ENCODE measurements at places on chromosomes 6 and 20.

DNA sequence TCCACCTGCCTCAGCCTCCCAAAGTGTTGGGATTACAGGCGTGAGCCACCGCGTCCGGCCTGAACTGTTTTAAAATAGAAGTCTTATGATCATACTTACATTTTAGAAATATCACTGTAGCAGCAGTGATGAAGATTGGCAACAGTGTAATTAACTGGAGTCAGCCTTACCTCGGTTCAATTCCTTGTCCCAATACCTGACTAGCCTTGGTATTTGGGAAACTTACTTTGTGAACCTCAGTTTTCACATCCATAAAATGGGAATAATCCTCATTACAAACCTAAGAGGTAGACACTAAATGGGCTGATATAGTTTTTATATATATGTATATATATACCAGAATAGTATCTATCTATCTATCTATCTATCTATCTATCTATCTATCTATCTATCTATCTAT is 19.3 kb downstream of the PHF20 start:
- no peak for DNase-seq

- no peak for DNase-seq
These were observed 295.5 kb upstream of the ADGRB3 start for GRCh38 chr6:68339488-68340131.

DNA sequence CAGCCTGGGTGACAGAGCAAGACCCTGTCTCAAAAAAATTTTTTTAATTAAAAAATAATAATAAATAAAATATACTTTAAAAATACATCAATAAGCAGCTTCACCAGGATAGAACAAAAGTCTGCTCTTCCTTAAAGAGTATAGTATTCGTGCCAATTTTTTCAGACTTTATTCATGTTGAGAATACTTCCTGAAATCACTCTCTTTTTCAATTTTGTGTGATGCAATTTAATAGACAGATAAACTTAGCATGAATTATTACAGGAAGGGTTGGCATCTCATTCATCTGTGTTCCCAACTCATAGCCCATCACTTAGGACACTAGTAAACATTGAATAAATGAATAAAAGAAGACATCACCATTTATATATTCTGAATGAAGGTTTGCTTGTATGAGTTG is 52.4 kb downstream of the IPCEF1 start:
- no peak for DNase-seq

GRCh38 chr20:9353180-9353915 is 161.0 kb upstream of the LAMP5 start:
- DNase-seq = no peak

DNA sequence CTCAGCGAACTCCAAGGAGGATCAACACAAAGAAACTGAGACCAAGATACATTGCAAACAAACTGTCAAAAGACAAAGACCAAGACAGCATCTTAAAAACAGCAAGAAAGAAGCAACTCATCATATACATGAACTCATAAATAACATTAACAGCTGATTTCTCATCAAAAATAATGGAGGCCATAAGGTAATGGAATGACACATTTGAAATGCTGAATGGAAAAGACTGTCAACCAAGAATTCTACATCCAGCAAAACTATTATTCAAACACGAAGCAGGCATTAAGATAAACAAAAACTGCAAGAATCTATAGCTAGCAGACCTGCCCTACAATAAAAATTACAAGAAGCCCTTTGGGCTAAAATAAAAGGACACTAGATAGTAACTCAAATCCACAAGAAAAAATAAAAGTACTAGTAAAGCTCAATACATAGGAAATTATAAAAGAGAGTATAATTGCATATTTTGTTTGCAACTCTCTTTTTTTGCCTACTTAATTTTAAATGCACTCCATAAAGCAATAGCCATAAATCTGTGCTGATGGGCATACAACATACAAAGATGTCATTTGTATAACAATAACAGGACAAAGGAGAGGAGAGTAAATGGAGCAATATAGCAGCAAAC is 37.9 kb upstream of the FOXF2 start:
- no peak for DNase-seq

DNA sequence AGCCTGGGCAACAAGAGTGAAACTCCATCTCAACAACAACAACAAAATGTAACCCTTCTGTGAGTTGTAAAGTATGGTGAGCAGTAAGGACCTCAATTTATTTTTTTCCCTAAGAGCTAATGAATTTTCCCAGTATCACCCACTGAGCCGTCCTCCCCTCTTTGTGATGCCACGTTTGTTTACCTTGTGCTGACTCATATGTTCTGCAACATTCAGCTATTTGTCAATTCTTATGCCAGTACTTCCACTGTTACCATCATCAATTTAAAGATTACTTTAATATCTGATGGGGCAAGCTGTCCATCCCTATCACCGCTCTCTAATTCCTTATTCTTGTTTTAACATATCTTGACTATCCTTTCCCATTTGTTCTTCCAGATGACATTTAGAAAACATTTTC is 37.5 kb downstream of the MAK start:
- DNase-seq = no peak

GRCh38 chr6:160437775-160438174 is 89.6 kb downstream of the SLC22A3 start:
- DNase-seq = no peak

- no peak for DNase-seq
These were observed 608.4 kb downstream of the HDGFL1 start for GRCh38 chr6:23177806-23178205.

GRCh38 chr20:19070026-19070425 is 142.4 kb upstream of the SLC24A3 start:
- no peak for DNase-seq

DNA sequence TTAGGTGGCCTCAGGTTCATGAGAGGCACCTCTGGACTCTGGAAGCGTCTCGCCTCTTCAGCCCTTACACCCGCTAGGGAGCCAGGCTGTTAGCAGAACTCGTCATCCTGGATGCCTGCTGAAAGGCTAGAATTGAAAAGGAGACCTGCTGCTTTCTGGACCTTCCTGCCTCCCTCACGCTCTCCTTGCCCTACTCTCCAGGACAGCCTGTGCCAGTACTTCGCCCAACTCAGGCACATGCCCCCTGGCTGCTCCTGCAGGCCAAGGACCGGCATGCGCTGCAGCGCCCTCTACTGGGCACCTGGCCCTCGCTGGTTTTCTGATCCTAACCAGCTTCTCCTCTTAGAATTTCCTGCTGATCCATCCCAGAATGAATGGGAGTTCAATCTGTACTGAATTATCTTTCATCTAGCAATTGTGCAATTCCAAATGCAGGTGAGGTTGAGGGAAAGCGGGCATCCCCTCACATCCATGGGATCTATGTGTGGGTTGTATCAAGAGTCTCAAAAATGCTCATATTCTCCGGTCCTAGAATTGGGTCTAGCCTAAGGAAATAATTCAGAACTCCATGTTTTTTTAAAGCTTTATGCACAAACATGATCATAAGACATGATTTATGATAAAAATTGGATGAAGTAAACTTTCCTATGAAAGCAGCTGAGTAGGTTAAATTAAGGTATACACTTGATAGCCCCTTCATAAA is 78.0 kb downstream of the PTPN1 start:
- DNase-seq = peak; percentile 68

DNA sequence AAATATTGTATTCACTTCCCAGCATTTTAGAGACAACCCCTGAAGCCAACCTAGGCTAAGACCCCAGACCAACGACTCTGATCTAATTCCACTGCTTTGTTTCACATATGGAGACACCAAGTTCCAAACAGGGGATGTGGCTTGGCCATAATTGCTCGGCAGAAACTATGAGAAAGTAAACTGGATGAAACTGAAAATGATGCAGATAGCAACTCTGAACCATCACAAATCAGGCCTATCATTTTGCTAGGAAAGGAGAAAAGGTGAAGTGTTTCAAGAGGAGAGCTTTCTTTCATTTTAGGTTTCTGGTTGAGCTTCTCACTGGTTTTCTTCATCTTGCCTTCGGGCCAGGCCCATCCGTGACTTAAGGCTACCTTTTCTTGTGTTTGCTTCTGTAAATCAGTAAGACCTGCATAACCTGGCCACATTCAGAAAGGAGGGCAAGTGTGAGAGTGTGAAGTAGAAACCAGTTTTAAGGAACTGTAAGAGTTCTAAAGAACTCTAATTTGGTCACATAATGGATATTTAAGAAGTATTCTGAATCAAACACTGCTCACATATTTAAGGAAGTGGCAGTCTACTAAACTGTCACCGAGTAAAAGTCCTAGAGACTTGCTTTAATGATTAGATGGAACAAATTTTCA is 105.8 kb downstream of the BACH2 start:
- DNase-seq = no peak

- DNase-seq = no peak
These were observed 13.9 kb upstream of the VAPB start for GRCh38 chr20:58374906-58375758.

DNA sequence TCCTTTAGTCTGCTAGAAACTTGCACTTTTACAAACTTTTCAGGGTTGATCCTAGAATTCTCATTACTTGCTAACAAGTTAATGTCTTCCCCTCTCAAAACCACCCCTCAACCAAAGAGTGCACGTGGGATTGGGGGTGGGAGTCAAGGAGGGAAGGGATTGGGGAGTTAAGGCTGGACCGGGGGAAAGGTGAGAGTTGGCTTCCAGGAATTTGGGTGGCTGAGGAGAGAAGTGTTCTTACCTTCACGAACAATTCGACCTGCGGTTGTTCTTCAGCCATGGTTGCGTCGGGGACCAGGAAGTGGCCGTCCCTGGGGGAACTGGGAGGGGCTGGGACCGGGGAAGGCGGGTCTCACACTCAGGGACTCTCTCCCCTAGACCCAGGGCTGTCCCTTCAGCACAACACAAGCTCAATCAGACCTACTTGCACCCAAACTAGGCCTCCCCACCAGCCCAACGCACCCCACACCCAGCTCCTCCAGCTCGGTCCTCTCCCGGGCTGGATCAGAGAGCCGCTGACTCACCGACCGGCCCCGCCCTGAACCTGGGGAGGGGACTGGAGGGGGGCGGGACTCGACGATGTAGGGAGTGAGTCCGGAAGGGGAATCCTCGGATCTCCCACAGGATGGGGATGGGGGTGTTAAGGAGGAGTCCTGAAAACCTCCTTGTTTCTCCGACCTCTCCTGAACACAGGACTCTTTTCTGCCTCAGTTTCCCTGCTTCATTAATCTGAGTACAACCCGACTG is at the start of gene CLIC1:
Gene CLIC1, minus strand, starts transcription at position 510 of the 747 bp plus-strand sequence. Its CDS starts 230 bp downstream, at position 280.
- peak; percentile 80 for DNase-seq

GRCh38 chr6:121615493-121615892 is 180.0 kb downstream of the GJA1 start:
- no peak for DNase-seq

DNA sequence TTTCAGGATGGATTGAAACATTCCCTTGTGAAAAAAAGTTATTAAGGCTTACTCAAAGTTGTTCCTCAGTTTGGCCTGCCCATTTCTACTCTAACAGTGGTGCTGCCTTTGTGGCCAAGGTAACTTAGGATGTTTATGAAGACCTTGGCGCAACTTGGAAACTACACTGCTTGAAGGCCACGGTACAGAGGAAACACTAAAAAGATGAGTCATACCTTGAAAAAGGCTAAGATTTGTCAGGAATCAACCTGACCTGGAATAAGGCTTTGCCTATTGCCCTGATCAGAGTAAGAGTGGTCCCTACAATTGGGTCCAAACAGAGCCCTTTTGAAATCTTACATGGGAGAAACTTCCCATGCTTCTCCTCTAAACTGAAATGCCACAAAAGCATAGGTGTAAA is 119.9 kb upstream of the MOCS1 start:
- DNase-seq = no peak

- DNase-seq = no peak
These were observed 35.9 kb downstream of the OPN5 start for GRCh38 chr6:47817749-47818148.

DNA sequence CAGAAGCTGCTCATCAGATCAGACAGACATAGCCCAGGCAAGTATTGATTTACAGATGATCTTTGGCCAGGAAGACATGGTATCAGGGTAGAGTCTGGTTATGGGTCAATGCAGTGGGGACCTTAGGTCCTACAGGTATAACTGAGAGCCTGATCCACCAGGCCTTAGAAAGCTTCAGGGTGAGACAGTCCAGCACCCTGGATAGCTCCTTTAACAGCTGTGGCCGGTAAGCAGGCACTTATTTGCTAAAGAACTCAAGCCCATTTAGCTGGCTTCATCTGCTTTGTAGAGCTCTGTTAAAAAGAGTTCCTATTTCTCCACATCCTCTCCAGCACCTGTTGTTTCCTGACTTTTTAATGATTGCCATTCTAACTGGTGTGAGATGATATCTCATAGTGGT is 39.6 kb downstream of the ESR1 start:
- DNase-seq = no peak

GRCh38 chr6:3220366-3220765 is 7.1 kb downstream of the TUBB2B start:
- no peak for DNase-seq

Data from CD4-positive, alpha-beta T cell treated with Interleukin-10 for 1 hour (primary cell).